ENCODE measurements at places on chromosomes 12 and 14. TPM values are rescaled to one million over a fixed set of nuclear protein-coding genes. Genes with fewer than 3 reads are reported as not detected.

- DNase-seq: no peak
Measured at GRCh38 chr12:40635141-40635731, 57.0 kb upstream of the CNTN1 start.

GRCh38 chr14:90828642-90829487 is 12.6 kb upstream of the TTC7B start:
- no peak for DNase-seq

DNA sequence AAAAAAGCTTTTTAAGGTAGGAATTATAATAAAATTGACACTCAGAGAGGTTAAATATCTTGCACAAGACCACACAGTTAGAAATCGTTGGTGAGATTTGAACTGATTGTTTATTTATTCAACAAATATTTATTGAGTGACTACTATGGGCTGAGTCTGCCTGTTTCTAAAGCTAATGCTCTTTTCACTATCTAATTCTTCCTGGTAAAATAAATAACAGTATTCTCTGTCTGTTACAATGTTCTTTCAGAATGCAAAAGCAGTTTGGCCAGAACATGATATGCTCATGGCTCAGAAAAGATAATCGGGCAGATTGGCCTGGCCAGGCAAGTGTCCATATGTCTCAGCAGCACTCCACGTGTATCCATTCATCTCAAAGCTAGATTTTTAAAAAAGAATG is 82.0 kb downstream of the BTG1 start:
- no peak for DNase-seq

DNA sequence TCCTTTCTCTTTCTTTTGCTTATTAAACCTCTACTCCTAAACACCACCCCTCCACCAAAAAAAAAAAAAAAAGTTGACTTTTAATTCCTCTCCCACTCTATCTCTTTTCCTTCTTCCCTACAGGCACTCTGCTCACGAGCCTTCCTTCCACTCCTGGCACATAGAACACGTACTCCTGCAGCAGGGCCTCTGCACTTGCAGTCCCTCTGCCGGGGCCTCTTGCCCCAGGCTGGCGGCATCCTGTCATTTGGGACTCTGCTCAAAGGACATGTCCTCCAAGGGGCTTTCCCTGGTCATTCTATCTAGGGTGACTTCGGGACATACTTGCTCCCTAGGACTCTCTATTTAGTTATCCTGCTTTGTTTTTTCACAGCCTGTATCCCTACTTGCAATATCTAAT is 7.7 kb downstream of the FOS start:
- DNase-seq: peak; percentile 48

DNA sequence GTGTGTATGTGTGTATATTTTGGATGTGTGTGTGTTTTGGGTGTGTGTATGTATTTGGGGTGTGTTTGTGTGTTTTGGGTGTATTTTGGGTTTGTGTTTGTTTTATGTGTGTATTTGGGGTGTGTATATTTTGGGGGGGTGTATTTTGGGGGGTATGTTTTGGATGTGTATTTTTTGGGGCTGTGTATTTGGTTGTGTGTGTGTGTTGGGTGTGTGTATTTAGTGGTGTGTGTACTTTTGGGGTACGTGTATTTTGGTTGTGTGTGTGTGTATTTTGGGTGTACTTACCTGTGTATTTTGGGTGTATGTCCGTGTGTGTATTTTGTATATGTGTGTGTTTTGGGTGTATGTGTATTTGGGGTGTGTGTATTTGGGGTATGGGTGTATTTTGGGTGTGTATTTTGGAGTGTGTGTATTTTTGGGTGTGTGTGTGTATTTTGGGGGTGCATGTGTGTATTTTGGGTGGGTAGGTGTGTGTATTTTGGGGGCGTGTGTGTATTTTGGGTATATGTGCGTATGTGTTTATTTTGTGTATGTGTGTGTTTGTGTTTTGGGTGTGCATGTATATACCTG is 16.7 kb upstream of the TCTN2 start:
- no peak for DNase-seq

DNA sequence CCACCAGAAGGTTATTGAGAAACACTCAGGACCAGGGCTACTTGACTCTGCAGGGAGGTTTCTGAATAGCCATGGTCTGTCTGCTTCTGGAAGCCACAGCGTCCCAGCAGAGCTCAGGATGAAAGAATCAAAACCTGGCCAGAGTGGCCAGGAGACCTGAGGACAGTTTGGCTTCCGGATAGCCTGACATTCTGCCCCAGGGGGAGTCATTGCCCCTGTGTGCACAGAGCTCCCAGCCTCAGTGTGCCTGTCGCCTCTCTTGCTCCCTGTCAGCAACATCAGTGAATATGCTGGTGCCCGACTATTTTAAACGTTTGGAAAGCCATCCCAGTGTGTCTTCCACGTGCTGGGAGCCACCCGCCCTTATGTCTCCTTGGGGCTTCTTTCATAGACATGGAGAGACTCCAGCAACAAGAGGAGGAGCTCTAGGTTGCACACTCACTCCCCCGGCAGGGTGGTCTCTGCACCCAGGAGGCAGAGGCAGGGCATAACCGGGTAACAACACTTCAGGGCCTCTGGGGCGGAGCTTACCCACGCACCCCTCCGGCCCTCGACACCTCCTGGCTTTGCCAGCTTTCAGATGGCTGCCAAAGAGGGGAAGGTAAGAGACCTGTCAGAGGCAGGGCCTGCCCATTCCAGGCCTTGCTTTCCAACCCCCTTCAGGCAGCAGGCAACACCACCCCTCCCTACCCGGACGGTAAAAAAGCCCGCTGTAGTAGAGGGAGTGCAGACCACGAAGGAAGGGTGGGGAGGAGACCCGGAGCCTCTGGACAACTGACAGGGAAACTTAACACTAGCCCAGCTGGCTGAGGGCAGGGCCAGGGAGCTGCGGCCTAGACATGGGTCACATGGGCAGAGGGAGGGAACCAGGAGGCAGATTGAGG is 19.0 kb upstream of the SLC6A12 start:
- no peak for DNase-seq

GRCh38 chr14:85731186-85731585 is 201.2 kb downstream of the FLRT2 start:
- no peak for DNase-seq

GRCh38 chr12:61821381-61821780 is 438.8 kb upstream of the USP15 start:
- DNase-seq: no peak

GRCh38 chr14:77099425-77100167 is 1.5 kb downstream of the CIPC start:
- DNase-seq: no peak

Gene TAS2R46
- total RNA-seq: 0.51 TPM

Gene ACSM4
- total RNA-seq: not detected

Gene ALKBH2
- total RNA-seq: 7.7 TPM

Gene SLC25A47
- not detected for total RNA-seq

Gene ERP27
- total RNA-seq: 0.32 TPM
